ENCODE measurements at places on chromosomes 4 and X. TPM values are rescaled to one million over a fixed set of nuclear protein-coding genes. Genes with fewer than 3 reads are reported as not detected.

DNA sequence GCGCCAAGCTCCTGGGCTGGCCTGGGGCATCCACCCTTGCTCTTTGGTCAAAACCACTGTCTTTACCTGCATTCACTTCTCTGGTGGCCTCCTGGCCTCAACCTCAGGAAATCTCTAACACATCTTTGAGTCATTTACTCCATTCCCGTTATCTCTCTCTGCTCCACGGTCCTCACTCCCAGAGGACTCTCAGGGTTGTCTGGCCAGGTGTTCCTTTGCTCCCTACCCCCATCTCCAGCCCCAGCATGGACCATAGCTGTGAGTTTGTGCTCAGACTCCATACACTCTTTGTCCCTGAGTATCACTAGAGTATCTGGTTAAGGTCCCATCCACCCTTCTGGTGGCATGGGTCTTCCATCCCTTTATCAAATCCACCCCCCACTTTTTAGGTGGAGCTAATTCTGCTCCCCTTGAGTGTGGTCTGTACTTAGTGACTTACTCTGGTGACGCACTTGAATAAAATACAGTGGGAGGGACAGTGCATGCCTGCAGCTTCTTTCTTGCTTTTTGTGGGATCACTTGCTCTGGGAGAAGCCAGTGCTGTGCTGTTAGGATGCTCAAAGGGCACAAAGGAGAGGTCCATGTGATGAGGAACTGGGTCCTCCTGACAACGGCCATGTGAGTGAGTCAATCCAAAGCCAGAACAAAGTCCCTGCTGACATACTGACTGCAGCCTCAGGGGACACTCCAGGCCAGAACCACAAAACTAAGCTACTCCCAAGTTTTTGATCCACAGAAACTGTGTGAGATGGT lies 44.3 kb downstream of the IGFBP7 start:
- peaks cover 20% of the 10 kb centered on the region for H3K4me1 ChIP-seq
- H3K27me3 ChIP-seq, result no peaks in the 10 kb centered on the region
- no peak overlapping the region for H3K27ac ChIP-seq
- no peak overlapping the region for H3K4me3 ChIP-seq

- no peaks in the 10 kb centered on the region for H3K36me3 ChIP-seq
- no peak for DNase-seq
- H3K27me3 ChIP-seq, result no peaks in the 10 kb centered on the region
- H3K27ac ChIP-seq, result no peak overlapping the region
Measured at GRCh38 chr4:173045571-173045970, 123.0 kb upstream of the GALNT7 start.

- H3K4me1 ChIP-seq, result no peaks in the 10 kb centered on the region
- DNase-seq, result no peak
- no peaks in the 10 kb centered on the region for H3K36me3 ChIP-seq
Measured at GRCh38 chrX:109614951-109615350, 10.0 kb downstream of the KCNE5 start.

GRCh38 chr4:17635056-17635455 lies 20.6 kb downstream of the MED28 start:
- no peak overlapping the region for H3K4me3 ChIP-seq
- H3K27me3 ChIP-seq, result no peaks in the 10 kb centered on the region
- H3K27ac ChIP-seq, result no peak overlapping the region
- H3K36me3 ChIP-seq, result no peaks in the 10 kb centered on the region

GRCh38 chr4:168800926-168801325 lies 209.1 kb downstream of the CBR4 start:
- H3K4me3 ChIP-seq, result no peak overlapping the region
- no peaks in the 10 kb centered on the region for H3K36me3 ChIP-seq
- no peak for DNase-seq
- H3K27me3 ChIP-seq, result no peaks in the 10 kb centered on the region

DNA sequence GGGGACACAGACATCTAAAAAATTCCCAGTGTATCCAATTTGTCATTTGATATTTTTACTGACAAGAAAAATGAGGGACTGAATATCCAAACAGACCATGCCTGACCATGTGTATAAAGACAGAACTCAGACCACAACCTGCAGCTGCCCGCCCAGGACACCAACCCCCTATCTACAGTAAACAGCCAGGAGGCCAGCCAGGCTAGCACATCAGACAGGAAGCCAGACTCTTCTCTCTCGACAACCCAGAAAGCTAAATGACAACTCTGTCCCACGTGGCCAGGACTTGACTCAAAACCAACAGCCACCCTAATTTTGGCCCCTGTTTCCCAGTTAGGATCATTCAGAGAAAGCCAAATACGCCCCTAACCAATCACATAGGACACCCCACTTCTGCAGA lies 15.1 kb downstream of the AFAP1 start:
- no peak overlapping the region for H3K27ac ChIP-seq
- no peaks in the 10 kb centered on the region for H3K36me3 ChIP-seq
- H3K4me3 ChIP-seq, result no peak overlapping the region
- H3K4me1 ChIP-seq, result no peaks in the 10 kb centered on the region
- no peak for DNase-seq

- H3K27me3 ChIP-seq, result no peaks in the 10 kb centered on the region
- no peak overlapping the region for H3K27ac ChIP-seq
- no peak overlapping the region for H3K4me3 ChIP-seq
- no peak for DNase-seq
Measured at GRCh38 chr4:155966171-155966570, 12.5 kb upstream of the CTSO start.

DNA sequence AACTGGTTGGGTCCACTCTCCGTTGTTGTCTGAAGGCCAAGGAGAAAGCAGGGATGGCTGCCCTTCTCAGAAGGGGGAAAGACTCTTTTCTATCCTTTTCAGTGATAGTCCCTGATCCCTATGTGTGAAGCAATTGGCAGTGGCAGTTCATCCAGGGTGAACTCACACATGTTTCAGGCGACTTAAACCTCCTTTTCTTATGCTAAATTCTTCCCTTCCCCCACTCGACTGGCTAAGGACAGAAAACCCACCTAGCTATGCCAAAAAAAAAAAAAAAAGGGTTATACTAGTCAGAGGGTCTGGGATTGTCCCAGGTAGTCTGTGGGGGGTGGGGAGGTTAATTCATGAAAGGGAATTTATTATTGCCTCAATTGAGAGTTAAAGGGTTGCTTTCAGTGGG lies 12.2 kb upstream of the ZNF280C start:
- no peaks in the 10 kb centered on the region for H3K27me3 ChIP-seq
- H3K36me3 ChIP-seq, result no peaks in the 10 kb centered on the region
- no peak overlapping the region for H3K27ac ChIP-seq
- DNase-seq, result no peak
- no peaks in the 10 kb centered on the region for H3K4me1 ChIP-seq

The CYSLTR1 gene
- total RNA-seq, result not detected

The MAGED4 gene
- total RNA-seq, result not detected

The VSIG1 gene
- not detected for total RNA-seq

The TMEM150C gene
- 5.0 TPM for total RNA-seq
